ENCODE measurements at places on chromosomes 2 and 18.

GRCh38 chr2:219987830-219988229 lies 360.4 kb downstream of the SLC4A3 start:
- no peak for DNase-seq

DNA sequence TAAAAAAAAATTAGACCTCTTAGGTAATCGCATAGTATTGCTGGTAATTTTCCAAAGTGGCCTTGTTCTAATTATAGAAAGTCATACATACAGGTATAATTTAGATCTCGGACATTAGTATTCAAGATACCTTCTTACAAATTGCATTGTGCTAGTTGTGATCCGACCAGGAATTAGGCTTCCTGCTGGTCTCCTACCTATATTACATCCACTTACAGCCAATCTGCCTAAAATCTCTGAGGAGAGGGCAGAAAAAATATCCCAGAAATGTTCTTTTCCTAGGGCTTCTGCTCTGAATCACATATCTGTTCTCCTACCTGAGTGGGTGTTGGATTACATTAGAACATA lies 314.7 kb upstream of the GULP1 start:
- DNase-seq = no peak

- peak; percentile 92 for DNase-seq
These were observed 523 bp downstream of the KCTD1 start for GRCh38 chr18:26547646-26548414.

GRCh38 chr2:171855401-171855800 lies 38.6 kb downstream of the SLC25A12 start:
- DNase-seq = no peak

GRCh38 chr2:134161170-134161547 lies 92.7 kb upstream of the MGAT5 start:
- no peak for DNase-seq

DNA sequence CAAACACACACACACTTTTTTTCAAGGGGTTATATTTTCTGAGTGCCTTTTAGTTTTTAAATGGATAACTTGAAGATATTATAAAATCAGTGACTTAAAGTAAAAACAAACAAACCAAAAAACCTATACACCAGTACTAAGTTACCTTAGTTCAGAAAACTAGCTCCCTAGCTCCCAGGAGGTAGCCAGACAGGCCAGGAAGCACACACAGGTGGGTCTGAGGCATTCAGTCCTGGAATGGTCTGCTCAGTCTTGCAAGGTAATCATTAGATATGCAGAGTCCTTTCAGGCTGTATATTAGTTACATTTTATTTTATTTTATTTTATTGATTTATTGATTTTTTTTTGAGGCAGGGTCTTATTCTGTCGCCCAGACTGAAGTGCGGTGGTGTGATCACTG lies 10.7 kb upstream of the DYNC2LI1 start:
- DNase-seq = no peak

Data from GM20000 (cell line).